ENCODE measurements at places on chromosomes 3 and 15. TPM values are rescaled to one million over a fixed set of nuclear protein-coding genes. Genes with fewer than 3 reads are reported as not detected.

Gene MUC20
- total RNA-seq = 120 TPM

GRCh38 chr3:101865751-101866509 is 16.6 kb downstream of the NFKBIZ start:
- no peak for DNase-seq

DNA sequence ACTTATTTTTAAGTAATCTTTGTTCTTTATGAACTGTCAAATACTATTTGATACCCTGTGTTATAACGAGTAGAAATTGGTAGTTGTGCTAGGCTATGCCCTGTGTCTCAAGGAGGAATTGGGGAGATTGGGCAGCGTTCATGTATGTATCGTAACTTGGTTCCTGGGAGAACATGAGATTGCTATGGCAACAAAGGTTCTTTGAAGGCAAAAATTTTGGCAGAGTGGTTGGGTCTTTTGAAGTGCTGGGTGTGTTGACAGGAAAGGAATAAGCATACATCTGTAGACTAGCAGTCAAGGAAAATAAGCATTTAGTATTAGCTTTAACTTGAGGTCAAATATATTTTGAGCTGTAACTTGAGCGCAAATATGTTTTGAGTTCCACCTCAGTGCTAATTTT is 45.3 kb downstream of the TCF12 start:
- no peak for DNase-seq

- DNase-seq = no peak
These were observed 22.6 kb upstream of the NR2F2 start for GRCh38 chr15:96307856-96308394.

DNA sequence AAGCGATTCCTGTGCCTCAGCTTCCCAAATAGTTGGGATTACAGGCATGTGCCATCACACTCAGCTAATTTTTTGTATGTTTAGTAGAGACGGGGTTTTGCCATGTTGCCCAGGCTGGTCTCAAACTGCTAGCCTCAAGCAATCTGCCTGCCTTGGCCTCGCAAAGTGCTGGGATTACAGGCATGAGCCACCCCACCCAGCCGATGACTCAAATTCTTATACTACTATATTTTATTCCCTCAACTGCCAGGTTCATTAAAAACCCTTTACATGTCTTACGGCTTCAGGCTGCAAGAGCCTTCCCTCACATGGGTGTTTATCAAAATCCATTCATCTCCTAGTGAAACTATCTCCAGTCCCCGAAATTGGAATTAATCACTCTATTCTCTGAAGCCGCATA is 63.4 kb downstream of the CBLB start:
- no peak for DNase-seq

GRCh38 chr15:66993090-66993489 is 72.3 kb upstream of the SMAD3 start:
- DNase-seq = no peak

- DNase-seq = no peak
These were observed 148.4 kb downstream of the TIGIT start for GRCh38 chr3:114442246-114442645.

DNA sequence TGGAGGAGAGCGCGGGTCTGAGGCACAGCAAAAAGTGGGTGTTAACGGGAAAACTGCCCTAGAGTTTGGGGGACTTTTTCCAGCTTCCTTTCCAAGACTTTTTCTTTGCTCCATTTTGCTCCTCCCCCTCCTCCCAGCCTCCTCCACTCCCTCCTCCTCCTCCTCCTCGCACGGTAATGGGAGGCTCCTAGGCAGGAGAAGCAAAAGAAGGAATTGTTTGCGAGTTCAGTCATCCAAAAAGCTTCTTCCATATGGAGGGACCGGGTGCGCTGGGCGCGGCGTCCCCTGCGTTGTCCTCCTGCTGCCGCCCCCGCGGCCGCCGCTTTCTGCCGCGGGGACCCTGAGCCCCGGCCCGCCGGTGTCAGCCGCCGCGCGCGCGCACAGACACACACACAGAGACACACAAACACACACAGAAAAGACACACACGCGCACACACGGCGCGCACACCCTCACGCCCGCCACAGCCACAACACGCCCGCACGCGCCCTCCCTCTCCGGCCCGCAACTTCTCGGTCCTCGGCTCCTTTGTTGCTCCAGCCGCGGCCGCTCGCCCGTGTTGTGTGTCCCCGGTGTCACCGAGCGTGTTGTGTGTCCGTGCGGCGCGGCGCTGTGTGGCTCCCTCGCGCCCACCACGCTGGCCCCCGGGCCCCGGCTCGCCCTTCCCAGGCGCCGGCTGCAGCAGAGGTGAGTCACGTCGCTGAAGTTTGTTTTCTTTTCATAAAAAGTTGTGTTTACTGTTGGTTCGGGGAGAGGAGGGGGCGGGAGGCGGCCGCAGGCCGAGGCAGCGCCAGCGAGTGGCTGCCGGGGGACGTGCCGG is at the start of gene BOC:
BOC (plus strand) TSS at position 228 of the 820 bp plus-strand sequence. CDS start 38,246 bp downstream, outside the sequence.
- no peak for DNase-seq

DNA sequence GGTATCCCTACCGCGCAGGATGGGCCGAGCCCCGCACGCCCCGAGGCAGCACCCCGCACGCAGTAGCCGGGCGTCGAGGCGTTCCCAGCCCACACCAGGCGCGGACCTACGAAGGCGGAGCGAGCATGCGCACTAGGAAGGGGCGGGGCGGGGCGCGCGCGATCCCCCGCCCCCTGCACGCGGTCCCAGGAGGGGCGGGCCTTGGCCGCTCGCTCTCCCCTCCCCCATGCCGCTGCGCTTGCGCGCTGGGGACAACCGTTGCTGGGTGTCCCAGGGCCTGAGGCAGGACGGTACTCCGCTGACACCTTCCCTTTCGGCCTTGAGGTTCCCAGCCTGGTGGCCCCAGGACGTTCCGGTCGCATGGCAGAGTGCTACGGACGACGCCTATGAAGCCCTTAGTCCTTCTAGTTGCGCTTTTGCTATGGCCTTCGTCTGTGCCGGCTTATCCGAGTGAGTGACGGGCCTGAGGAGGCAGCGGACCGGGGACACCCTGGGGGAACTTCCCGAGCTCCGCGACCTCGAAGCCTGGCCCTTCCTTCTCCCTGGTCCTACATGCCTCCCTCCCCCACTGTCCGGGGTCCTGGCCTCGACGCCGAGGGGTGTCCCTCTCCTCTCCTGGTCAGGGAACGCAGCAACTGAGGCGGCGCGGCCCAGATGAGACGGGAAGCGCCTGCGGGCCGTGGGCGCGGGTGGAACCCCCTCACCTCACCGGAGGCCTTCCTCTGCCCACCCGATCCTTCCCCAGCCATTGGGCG is at the start of gene SPESP1:
SPESP1 (plus strand) TSS at position 258 of the 755 bp plus-strand sequence; CDS start at position 387, 129 bp downstream.
- peak; percentile 53 for DNase-seq

Gene LMCD1
- 1.6 TPM for total RNA-seq

DNA sequence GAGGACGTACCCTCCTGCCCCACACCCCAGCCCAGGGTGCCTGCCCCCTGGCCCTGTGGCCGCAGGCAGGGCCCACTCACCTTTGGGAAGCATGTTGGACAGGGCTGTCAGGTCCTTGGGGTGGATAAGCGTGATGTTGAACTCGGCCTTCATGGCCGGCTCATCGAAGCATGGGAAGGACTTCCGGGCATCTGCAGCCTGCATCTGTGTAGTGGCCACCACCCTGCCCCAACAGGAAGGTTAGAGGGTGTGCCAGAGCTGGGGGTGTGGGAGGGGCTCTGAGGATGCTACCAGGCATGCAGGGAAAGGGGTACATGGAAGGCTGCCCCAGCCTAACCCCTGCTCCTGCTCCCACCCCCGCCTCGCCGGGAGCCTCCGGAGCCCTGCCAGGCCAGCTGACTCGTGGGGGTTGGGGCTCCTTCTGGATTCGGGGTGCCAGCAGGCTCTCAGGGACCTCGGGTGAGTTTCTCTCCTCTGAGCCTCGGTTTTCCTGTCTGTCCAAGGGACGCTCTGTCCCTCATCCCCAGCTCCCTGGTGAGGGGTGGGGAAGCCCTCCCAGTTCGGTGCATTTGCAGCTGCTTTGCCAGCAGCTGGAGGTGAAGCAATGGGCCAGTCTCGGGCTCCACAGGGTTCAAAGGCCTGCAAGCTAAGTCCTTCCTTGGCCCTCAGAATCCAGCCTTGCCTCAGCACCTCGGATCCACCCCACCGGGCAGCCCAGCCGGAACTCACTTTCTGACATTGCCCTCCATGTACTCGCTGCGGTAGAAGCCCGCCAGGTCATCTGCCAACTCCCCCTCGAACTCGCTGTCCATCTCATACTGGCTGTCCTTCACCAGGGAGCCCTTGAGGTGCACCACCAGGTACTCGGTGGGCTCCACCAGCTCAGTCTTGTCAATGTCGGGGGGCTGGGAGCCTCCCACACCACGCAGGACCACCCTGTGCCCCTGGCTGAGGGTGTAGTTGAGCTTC is 9.1 kb downstream of the ANPEP start:
- DNase-seq = no peak

DNA sequence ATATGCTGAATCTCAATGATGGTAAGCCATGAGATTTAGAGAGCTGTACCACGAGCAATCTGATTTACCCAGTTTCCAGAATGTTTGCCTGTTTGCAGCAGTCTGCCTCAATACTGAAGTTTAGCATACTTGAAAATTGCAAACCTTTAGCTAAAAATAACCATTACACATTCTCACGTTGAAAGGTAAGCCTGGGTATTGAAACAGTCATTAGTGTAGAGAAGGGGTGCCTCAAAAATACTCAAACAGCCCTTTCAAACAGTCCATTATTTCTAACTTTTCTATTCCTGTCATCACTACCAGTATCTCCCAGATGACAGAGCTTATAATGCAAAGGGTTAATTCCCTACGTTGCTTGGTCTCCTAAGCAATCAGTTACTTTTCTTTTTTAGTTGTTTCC is 111.8 kb upstream of the MBNL1 start:
- no peak for DNase-seq

- DNase-seq = peak; percentile 26
These were observed 1.1 kb downstream of the HEG1 start for GRCh38 chr3:125054449-125055329.

GRCh38 chr3:26292780-26293179 is 329.8 kb upstream of the LRRC3B start:
- DNase-seq = no peak

GRCh38 chr3:160990446-160990845 is 114.7 kb downstream of the B3GALNT1 start:
- DNase-seq = no peak

Gene ACTRT3
- total RNA-seq = 1.7 TPM

GRCh38 chr3:52053307-52054304 is 2.8 kb downstream of the DUSP7 start:
- peak; percentile 55 for DNase-seq

GRCh38 chr3:12585970-12586369 is 29.1 kb downstream of the MKRN2 start:
- no peak for DNase-seq

Gene EFCC1
- total RNA-seq = 4.7 TPM

DNA sequence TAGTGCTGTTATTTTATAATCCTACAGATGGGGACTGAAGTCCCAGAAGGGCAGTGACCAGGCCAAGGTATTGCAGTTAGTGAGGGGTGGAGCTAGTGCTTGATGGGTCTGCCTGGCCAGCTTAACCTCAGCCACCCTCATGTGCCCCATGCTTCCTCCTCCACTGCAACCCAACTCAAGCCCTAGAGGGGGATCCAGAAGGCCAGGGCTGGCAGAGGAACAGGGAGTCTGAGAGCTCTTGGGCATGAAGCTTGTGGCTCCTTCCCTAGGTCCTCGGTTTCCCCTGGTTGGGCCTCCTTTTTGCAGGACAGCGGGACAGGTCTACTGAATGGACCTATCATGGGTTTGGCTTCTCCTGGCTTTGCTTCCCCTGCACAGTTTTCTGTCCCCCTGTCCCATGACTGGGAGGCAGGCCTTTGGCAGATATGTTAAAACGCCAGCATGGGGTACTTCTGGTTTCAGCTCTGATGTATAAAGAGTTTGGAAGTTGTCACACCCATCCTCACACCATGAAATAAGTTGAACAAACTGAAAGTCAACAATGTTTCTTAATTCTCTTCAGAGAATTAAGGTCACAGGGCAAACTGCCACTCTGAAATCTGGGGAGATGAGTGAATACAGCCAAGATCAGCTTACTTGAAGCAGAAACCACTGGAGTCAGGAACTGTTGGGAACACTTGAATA is 103.3 kb downstream of the SMAD6 start:
- no peak for DNase-seq

DNA sequence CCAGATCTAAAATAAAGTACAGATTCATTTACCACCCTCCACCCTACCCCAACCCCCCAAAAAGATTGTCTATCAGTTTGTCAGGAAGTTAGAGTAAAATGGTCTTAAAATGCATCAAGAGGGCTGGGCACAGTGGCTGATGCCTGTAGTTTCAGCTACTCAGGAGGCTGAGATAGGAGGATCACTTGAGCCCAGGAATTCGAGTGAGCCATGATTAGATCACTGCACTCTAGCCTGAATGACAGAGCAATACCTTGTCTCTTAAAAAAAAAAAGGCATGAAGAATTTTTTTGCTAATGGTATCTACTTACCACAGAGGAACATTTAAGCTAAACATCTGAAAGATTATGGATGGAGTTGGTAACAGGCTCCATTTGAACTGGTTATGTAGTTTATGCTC is 71.0 kb downstream of the RBM6 start:
- no peak for DNase-seq

Gene CSPG5
- 1.3 TPM for total RNA-seq

- no peak for DNase-seq
These were observed 9.6 kb downstream of the UBL7 start for GRCh38 chr15:74451322-74451721.

DNA sequence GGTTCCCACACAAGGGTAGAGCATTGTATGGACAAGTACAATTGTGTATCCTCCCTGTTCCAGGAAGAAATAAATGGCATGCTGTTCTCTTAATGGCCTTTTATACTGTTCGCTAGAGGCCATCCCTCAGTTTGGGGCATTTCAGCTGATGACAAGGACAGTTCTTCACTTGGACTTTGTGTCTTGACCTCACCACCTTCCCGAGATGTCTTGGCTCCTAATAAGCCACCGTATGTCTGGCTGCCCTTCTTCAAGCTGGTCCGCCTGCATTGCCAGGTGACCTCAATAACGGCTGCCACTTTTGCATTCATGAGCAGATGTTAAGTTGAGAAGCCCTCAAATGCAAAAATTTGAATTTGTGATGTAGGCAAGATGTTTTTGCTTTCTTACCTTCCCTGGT is 24.1 kb downstream of the ZBTB38 start:
- no peak for DNase-seq

Gene ECE2
- not detected for total RNA-seq

Gene NCEH1
- total RNA-seq = 11.8 TPM

Gene CA12
- total RNA-seq = 79.6 TPM

DNA sequence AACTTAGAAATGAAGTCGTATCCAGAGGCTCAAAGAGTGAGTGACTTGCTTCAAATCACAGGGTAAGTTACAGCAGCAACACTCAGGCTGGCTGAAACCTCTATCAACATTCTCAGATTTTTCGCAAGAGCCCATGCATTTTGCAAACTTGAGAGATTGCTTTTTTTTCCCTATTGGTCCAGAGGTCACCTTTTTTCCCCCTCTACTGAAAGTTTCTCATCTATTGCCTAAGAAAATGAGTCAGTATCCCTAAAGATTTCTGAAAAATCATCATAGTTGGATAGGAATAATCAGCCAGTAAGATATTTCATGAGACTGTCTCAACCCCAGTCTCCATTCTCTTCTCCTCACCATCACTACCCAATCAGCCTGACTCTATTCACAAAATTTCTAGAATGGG is 410.6 kb downstream of the FOXP1 start:
- no peak for DNase-seq

Data from Peyer's patch (tissue), 4 donors.